ENCODE measurements at places on chromosomes 12 and 14.

- DNase-seq = no peak
Observed at GRCh38 chr12:7001921-7002591, 16.2 kb downstream of the LPCAT3 start.

DNA sequence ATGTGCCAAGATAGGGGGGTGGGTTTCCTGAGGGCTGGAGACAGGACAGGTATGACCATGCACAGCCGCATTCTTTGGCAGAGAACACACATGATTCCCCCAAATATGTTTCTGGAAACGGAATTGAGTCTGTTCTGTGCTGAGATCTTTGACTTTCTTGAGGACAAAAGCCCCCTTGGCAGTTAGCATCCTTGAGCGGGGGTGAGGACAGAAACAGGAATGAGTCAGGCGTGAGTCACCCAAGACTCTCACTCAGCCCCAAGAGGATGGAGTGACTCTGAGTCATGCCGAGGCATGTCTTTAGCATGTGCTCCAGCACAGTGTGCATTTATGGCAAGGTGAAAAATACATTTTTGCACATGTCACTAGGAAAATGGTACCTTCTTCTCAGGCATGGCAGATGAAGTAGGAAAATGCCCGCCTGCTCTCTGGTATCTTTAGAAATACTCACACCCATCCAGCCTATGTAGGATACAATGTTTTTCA, 52.1 kb downstream of the DAD1 start:
- no peak for DNase-seq

GRCh38 chr12:70177631-70178030, 65.6 kb upstream of the CNOT2 start:
- DNase-seq = no peak

DNA sequence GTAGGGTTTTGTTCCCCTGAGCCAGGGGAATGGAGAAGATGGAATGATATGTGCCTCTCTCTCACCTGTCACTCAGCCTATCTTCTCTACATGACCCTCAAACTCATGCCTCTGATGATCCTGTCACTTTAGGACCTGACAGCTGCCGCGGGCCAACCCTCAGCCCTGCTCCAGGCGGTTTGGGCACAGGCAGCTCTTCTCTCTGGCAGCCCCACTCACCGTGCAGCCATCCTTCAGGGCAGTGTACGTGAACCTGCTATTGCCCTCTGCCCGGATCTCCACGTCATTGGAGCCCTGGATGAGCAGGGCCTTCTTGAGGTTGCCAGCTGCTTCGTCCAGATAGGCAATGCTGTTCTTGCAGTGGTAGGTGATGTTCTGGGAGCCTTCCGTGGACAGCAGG, 10.5 kb downstream of the TMEM106C start:
- DNase-seq = no peak

DNA sequence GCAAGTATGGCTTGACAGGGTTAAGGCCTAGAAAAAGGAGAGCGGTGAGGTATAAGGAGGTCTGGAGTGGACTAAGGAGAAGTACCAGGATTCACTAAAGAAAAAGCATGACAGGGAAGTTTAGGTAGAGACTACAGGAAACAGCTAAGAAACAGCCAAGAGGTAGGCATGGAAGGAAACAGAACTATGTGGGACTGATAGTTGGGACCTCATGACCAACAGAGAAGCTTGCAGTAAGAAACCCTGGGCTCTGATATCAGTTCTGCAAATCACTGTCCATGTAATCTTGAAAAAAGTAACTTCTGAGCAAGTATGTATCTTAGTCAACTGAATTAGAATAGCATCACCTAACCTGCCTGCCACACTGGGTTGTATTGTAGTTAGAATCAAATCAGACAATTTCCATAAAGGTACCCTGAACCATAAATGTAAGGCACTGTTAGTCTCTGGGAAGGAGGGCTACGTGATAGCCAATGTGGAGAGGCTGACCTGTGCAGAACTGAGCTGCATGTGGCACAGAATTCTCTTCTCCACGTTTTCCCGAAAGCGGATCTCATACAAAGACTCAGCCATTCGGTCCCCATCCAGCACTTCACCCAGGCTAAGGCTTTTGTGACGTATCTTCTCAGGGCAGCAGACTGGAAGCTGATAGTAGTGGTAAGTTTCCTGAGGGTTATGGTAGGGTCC, 912 bp downstream of the TM9SF1 start:
- no peak for DNase-seq

GRCh38 chr14:77031759-77032490, 3.4 kb upstream of the IRF2BPL start:
- no peak for DNase-seq

DNA sequence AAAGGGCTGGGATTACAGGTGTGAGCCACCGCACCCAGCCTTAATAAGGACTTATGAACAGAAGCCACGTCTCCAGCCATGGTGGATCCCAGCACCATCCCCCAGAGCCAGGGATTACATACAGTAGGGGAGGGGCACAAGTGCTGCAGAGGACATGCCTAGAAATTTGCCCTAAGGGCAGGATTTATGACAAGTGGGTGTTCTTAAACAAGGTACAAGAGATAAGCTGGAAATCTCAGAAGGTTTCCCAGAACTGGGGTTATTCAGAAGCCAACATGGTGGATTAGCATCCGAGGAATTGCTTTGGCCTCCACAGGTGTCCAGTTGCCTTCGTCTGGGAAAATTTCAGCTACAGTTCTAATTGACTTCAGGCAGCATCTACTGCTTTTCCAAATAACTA, 114.4 kb upstream of the EGLN3 start:
- DNase-seq = no peak

DNA sequence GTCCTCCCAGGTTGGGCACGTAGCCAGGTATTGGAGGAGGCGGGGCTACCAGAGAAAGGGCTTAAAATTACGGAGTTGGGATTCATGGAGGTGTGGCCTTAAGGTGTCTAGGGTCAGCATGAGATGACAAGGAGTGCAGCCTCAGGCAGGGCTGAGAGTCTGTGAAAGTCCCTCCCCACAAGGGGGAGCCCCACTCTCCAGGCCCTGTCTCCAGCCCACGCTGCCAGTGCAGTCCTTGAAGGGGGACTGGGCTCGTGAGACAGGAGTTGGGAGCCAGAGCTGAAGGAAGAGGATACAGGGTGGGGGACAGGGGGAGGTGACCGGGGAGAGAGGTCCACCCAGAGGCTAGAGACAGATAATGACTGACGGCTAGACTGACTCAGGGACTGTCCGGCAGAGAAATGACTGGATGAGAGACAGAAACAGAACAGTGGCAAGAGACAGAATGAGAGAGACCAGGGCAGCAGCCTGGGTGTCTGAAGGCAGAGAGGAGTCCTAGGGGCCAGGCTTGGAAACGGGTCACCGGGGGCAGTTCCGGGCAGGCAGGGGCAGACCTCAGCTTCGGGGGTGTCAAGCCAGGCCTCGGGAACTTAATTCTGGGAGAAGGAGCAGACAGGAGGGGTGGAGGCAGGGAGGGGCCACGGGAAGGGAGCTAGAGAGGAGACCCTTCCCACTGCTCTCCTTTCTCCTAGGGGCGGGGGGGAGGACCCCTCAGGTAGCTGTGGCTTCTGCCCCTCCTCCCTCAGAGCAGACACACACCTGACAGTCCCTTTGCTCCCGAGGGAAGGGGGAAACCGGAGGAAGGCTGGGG, 970 bp downstream of the CDH24 start:
- DNase-seq = peak; percentile 85

DNA sequence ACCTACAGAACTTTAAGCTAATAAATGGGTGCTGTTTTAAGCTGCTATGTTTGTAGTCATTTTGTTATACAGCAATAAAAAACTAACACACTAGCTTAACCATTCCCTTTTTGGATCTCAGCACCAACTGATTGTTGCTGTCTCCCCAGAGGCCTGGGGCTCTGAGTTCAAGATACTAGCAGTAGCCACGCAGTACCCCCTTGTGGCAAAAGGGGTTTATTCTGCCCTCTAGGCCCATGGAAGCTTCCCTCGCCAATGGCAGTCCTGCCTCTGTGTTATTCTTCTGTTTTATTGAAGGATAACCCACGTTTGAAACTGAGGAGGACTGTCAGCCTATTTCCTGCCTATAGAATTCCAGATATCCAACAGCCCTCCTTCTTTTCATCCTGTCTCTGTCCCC, 455.3 kb upstream of the ATP2B1 start:
- no peak for DNase-seq

- no peak for DNase-seq
Observed at GRCh38 chr12:100661300-100661951, 87.9 kb downstream of the GAS2L3 start.

- no peak for DNase-seq
Observed at GRCh38 chr12:8096281-8096915, 14.3 kb downstream of the NECAP1 start.

- no peak for DNase-seq
Observed at GRCh38 chr14:95895720-95896119, 19.1 kb downstream of the TUNAR start.

- DNase-seq = no peak
Observed at GRCh38 chr12:92639017-92639416, 63.8 kb upstream of the PLEKHG7 start.

GRCh38 chr12:107510211-107510610, 175.4 kb upstream of the PWP1 start:
- DNase-seq = no peak

DNA sequence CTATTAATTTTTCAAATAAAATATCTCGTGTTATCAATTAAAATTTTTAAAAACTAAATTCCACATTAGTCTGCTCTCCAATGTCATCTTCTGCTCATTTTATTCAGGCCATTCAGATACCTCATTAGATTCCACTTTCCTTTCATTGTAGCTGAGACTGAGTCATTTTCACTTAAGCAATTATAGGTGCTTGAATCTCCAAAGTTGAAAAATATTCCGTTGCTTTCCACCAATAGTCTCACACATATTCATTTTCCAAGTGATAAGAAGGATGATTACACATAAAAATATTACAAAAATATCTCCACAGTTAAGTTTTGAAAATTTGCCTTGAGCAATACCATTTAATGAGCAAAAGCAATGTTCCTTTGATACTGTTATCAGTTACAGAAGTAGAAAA, 36.5 kb upstream of the YBX3 start:
- DNase-seq = no peak

DNA sequence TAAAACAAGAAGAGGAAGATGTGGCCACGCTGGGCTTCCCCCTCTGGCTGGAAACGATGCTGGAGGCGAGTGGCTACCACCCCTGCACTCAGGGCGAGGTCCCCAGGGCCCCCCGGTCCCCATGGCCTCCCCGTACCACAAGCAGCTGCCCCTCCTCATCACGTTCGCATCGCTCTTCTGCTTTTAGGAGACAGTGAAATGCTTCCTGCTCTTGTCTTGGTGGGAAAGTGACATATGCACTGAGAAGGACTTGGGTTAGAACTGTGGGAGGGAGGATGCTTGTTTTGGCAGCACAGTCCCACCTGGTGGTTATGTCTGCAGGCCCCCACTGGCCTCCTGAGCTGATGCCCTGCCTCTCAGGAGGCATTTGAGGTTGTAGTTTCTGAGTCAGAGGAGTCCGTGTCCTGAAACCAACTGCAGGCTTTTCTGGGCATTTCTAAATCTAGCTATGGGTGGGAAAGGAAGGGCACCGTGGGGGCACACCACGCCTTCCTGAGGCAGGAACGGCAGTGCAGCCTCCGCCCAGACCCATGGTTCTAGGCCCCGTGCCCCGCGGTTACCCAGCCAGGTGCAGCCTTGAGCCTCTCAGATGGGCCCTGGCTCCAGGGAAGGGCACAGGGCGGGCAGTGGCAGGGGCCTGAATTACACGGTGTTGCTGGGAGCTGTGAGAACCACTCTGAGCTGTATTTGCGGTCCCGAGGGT, 139.3 kb downstream of the ADGRD1 start:
- no peak for DNase-seq

GRCh38 chr12:52151837-52152783, 39.7 kb downstream of the KRT80 start:
- peak; percentile 74 for DNase-seq

DNA sequence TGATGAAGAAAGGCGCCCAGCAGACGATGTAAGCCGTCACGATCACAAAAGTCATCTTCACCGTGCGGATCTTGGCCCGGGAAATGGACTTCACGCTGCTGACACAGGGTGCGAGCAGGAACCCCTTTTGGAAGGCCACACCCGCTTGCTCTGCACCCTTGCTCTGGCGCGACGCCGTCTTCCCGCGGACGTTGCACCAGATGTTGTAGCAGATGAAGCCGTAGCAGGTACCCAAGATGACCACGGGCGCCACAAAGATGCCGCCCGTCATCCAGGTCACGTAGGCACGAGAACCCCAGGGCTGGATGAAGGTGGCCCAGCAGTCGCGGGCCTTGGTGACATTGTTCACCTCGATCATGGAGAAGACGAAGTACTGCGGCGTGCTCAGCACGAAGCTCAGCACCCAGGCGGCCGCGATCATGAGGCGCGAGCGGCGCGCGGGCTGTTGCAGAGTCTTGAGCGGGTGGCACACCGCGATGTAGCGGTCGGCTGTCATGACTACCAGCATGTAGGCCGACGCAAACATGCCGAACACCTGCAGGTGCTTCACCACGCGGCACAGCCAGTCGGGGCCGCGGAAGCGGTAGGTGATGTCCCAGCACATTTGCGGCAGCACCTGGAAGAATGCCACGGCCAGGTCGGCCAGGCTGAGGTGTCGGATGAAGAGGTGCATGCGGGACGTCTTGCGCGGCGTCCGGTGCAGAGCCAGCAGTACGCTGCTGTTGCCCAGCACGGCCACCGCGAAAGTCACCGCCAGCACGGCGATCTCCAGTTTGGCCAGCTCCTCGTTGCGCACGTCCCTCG, 890 bp downstream of the AVPR1A start:
- no peak for DNase-seq

GRCh38 chr12:69595689-69596088, 10.4 kb downstream of the CCT2 start:
- DNase-seq = no peak

DNA sequence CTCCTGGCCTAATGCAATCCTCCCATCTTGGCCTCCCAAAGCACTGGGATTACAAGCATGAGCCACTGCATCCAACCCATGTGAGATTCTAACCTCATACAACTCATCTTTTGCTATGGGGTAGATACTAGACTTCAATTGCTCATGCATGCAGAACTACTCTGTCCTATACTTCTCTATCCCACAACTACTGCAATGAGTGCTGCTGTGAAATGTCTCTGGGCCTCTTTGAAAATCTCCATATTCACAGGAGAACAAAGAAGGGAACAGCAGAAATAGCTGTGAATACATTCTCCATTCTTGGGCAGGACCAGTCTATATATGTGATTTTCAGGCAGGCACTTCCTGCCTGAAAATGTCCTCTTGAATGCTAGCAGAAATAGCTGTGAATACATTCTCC, 220.7 kb upstream of the GRIP1 start:
- DNase-seq = no peak

GRCh38 chr14:29576927-29577326, 350.7 kb downstream of the PRKD1 start:
- no peak for DNase-seq

- DNase-seq = no peak
Observed at GRCh38 chr12:126493366-126494108, 1428.3 kb downstream of the AACS start.

DNA sequence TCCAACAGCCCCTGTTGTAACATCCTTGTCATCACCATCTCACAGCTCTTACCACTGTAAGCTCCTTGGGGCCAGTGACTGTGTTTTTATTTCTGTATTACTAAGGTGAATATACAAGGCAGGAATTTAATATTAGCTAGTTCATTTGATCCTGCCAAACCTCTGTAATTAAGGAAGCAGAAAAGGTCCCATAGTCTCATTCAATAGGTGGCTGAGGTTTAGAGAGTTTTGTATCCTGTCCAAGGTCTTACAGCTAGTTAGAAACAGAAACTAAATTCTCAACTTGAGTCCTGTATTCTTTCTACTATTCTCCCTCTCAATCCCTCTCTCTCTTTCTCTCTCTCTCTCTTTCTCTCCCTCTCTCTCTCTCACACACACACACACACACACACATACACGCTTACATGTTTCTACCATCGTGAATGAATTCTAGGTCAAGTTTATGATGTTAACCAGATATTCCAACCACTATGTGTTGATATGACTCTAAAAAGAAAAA, 543 bp upstream of the GLIPR1 start:
- DNase-seq = no peak
